ENCODE measurements at places on chromosomes 4 and X. TPM values are rescaled to one million over a fixed set of nuclear protein-coding genes. Genes with fewer than 3 reads are reported as not detected.

DNA sequence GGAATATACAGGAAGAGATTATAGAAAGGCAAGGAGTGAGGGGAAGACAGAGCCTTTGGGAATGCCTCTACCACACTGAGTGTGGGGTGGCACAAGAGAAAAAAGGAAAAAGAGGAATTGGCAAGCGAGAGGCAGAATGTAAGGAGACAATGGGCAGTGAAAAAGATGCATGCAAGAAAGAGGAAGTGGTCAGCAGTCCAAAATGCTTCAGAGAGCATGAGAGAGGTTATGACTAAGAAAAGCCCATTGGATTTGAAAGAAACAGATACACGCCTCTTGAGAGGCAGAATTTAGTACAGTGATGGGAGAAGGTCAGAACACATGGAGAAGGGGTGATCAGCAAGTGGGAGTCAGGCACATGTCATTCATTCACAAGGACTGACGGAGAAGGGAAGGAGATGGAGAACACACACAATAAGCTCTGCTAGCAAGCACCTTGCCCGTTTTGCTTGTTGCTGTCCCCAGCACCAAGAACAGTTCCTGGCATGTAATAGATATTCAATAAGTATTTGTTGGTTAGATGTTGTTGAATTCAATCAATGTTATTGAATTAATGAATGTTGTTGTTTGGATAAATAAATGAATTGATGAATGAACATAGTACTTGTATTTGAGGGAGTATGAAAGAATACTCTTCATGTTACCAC is 6.3 kb downstream of the DCHS2 start:
- no peak for DNase-seq

UNC5C gene
- 1.3 TPM for polyA plus RNA-seq

DNA sequence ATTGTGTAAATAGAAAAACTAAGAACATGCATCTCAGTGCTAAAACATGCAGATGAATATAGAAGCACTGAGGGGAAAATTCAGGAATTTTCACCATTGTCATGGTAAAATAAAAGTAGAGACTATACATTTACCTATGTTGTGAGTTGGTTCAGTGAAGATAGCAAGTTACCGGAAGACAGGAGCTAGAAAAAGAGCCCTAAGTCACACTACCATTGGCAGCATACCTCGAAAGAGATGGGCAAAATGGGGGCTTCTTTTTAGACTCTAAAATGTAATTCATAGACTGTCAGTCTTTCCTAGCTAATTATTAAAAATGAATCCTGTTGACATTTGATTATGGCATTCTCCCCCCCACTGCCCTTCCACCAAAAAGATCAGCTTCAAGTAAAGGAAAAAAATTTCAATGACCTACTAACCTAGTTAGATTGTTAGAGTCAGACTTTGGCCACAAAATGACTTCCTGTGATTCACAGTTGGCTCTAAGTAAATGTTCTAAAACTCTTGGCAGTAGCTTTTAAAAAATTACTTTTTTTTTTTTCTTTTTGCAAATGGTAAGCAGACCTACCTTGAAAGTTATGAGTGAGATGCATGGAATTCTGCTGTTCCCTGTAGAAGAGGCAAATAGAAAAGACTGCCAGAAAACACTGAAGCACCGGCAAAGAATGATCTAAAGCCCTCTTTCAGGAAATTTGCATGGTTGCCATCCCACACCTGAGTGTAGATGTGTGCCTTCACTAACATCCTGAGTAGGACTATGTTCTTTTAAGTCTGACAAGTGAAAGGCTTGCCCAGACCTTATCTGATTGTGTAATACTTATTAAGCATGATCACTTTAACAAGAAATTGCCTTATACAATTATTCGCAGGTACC is 26.4 kb upstream of the ARSJ start:
- no peak for DNase-seq

CT83 gene
- polyA plus RNA-seq: not detected

SMIM10L2A gene
- 5.1 TPM for polyA plus RNA-seq

DNA sequence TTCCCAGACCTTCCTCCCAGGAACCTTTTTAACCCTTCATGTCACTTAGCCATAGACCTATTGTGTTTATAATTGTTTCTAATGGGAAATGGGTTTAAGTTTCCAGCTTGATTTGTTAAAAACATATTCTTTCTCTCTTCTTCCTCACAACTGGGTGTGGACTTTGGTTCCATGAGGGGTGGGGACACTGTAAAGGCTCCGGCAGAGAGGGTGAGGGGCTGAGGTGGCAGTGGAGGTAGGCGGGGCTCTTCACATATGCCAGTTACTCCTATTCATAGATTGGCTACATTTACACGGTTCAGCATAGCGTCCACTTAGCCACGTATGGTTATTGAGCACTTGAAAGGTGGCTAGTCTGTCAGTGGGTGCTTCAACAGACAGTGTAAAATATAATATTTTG is 7.8 kb downstream of the INTS6L start:
- no peak for DNase-seq

DNA sequence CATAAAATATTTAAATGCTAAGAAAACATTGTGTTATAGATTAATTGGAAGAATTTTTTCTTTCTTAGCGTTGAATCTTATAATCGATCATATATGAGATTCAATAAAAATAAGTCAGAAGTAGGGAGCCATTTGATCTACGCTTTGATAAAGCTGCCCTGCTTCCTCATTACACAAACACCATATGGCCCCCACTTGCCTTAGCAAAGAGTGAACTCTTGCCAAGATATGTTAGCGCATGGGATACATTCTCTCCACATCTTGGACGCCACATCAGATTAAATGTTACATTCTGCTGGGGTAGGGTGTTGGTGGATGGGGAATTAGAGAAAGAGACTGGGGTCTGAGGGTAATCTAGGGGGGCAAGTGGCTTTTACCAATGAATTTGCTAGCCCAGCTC is 207.7 kb upstream of the MID1 start:
- DNase-seq: no peak

DNA sequence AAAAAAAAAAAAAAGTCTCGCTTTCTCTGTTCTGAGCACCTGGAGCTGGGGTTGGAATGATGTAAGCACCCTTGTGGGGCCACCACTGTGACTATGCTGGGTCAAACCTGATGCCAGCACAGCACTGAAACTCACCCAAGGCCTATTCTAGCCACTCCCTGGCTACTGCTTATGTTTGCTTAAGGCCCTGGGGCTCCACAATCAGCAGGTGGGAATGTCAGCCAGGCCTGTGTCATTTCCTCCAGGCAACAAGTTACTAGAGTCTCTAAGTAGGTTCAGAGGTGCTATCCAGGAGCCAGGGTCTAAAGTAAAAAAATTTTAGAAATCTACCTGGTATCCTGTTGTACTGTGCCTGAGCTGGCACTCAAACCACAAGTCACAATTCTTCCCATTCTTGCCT is 1306.8 kb downstream of the STIM2 start:
- no peak for DNase-seq

DNA sequence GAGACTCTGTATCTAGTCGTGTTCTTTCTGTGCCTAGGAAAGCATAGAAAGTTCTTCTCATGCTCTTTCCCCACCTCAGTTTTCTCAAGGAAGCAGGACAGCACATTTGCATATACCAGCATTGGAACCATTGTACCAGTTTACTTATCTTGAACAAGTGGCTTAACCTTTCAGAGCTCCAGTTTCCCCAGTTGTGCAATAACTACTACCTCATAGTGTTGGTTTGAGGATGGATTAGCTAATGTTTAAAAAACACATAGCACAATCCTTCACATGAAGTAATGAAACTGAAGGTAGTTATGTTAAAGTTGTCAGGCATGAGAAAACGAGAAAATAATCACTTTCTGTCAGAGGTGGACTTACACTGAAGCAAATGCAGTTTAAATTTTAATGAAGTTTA is 92.2 kb upstream of the H2AZ1 start:
- DNase-seq: no peak

PLAC8 gene
- polyA plus RNA-seq: 1.6 TPM

GLOD5 gene
- polyA plus RNA-seq: not detected

FGF5 gene
- not detected for polyA plus RNA-seq

DNA sequence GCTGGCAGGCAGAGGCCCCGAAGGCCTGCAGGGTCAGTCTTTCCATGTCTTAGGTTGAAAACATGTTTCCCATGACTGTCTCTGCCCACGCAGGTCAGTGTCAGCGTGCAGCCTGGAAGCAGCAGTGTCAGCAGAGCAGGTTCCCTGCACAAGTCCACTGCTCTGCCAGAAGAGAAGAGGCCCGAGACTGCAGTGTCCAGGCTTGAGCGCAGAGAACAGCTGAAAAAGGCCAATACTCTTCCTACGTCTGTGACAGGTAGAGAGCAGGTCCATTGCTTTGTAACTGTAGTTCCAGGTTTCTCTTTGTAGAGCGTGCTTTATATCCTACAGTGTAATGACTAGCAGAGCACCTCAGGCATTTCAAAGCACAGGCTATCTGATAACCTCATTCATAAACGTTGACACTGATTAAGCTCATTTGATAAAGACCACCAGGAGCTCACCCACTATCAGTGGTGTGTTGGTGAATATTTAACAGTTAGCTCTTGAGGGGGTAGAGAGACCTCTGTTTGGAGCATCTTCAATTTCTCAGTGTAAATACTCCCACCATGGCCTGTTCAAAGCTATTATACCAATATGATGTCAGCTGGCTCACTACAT is 63.2 kb downstream of the AASDH start:
- no peak for DNase-seq

GAGE13 gene
- not detected for polyA plus RNA-seq

TSPAN7 gene
- polyA plus RNA-seq: 196 TPM

- DNase-seq: peak; percentile 91
Measured at GRCh38 chrX:54495814-54496516, at the start of gene FGD1. Gene FGD1 (minus strand): TSS chrX:54496234. CDS start chrX:54495432, 802 bp downstream.

DNA sequence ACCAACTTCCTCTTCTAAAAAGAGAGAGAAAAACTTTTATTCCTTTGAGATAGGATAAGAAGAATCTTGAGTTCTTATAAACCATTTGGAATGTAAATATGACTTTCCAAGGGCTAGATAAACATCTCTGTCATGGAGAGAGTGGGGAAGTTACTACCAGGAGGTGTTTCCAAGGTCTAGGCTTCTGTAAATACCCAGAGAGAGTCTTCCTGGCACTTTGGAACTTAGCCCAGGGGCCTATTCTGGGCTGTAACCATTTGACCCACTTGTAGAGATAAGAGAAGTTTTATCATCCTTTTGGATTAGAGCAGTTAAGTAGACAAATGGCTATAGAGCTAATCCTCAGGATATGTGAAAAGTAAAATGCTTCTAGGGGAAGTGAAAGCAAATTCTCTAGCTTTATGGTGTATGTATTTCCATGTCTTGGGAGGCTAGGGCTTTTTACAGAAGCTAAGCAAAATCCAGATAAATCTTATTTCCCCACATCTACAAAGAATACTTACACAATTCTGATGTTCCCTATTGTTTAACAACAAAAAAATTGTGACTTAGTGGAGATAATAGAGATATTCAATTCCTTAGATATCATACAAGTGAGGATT is 51.1 kb downstream of the MCUB start:
- DNase-seq: no peak

DNA sequence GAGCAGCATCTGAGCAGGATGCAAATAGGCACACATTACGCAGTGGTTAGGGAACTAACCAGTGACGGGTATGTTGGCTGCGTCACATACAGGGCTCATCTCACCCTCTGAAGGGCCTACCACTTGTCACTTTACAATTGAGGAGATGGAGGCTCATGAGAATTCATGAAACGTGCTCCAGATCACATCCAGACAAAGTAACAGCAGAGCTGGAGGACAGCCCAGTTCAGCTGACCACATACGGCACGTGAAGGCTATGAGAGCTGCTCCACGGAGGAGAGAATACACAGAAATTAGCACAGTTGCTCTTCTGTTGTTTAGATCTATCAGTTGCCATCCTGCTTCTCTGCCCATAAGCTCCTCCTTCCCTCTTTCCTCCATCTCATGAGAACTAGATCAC is 78.4 kb downstream of the FAM9B start:
- no peak for DNase-seq

DNA sequence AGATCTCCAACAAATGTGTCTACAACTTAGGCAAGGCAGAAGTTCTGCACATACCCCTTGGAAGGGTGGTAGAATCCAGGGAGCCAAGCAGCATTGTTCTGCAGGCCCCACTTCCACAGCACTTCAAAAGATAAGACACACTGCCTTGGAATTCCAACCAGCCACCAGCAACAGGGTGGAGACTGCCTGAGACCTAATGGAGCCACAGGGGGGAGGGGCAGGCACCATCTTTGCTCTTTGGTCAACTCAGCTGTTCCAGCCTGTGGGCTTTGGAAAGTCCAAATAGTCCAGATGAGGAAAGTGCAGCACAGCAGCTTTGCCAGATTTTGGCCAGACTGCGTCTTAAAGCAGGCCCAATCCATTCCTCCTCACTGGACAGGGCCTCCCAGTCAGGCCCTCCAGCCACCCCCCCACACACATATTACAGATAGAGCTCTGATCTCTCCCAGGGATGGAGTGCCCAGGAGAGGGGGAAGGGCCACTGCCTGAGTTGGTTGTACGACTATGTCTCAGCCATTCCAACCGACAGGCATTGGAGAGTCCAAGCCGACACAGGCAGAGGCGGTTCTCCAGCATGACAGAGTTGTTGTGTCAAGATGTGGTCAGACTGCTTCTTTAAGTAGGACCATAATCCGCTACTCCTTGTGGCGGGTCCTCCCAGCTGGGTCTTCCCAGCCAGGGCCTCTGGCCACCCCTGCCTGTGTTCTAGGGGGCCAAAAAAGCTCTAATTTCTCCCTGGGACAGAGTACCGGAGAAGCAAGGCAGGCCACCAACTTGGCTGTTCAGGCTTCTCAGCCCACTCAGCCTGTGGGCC is 42.5 kb upstream of the ANTXR2 start:
- DNase-seq: no peak

ADAD1 gene
- not detected for polyA plus RNA-seq

DNA sequence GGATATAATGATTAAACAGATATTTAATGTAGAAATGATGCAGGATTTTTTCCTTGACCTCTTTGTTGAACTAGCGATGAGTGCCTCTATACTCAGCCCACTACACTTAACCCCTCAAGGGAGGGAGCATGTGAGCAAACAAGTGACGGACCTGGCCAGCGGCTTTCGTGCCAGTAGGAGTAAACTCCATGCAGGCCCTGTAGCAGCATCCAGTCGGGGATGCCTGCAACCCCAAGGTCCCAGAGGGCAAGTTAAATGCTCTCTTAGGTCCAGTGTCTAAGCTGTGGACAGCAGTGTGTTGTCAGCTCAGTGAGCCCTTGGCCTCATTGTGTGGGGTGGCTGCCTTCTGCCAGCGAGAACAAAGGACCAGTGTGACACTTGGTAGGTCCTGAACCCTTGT is 708.7 kb downstream of the TECRL start:
- DNase-seq: no peak

CXCL6 gene
- 0.20 TPM for polyA plus RNA-seq

USP17L20 gene
- not detected for polyA plus RNA-seq

- no peak for DNase-seq
Measured at GRCh38 chr4:126086041-126086440, 771.3 kb downstream of the FAT4 start.

DNA sequence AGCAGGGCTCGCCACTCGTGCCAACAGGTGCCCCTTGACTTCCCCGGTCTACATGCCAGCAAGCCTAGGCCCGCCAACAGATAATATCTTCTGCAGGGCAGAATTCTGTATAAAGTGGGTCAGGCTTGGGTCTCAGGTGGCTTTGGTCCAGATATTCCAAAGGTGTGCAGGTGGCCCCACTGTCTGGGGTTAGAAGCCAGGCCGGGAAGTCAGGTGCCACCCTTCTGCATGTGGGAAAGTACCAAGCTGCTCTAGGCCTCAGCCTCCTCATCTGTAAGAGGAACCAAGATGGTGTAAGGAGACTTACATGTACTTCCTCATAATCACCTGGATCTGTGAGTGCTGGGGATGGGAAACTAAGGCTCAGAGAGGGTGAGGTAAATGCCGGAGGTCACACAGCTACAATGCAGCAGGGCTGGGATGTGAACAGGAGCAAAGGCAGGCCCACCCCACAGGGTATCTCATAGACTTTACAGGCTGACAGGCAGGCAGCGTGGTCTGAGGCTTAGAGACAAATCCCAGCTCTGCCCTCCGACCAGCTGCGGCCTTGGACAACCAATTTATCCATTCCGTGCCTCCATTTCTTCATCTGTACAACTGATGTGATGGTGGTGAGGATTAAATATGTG is 35.9 kb downstream of the WDR1 start:
- peak; percentile 6 for DNase-seq
